Muscle of leg (tissue), 16 donors: ENCODE measurements at places on chromosomes 2 and 18. TPM values are rescaled to one million over a fixed set of nuclear protein-coding genes. Genes with fewer than 3 reads are reported as not detected.

- no peak for DNase-seq
These were observed 181.9 kb downstream of the MEMO1 start for GRCh38 chr2:31828891-31829290.

- DNase-seq, result peak; percentile 27
These were observed 209.3 kb downstream of the EIPR1 start for GRCh38 chr2:3168230-3168891.

Gene KIAA2012
- 0.14 TPM for polyA plus RNA-seq

GRCh38 chr18:61946449-61946848 is 53.6 kb upstream of the RNF152 start:
- peak; percentile 43 for DNase-seq

DNA sequence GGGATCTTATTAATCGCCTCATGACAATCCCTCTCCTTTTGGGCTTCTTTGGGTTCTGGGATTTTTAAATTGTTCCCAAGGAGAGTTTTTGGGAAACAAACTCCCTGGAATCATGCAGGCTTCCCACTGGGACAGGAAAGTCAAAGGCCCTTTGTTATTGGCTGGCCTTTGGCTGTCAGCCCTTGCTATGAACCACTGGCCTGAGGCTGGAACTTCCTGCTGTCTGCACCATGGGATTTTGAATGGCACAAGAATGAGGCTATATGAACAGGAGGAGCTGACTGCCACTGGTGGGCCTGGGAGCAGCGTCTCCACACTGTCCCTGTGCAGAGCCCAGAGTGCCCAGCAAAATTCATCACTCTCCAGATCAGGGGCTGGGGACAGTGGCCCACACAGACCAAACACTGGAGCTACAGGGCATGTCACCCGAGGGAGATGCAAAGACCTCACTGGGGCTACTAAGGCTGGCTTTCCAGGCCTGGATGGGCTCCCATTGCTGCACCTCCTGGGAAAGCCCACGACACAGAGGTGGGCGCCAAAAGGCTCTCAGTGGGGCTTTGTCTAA is 35.7 kb downstream of the STEAP3 start:
- no peak for DNase-seq

DNA sequence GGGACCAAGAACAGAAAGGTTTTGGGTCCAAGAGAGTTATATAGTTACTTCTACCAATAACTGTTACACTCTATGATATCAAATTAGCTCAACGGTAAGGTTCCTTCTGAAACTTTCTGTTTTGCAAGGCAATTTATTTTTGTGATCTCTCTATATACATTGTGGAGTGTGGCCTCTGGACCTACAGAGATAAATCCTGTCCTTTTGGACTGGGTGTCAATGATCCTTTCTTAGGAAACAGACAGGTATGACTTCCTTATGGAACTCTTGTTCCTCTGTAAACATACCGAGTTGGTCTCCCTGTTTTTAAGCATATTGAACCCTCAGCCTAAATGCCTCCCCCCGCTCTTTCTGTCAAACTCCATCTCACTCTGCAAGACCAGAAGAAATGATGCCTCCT is 1117.8 kb downstream of the BCL11A start:
- no peak for DNase-seq

DNA sequence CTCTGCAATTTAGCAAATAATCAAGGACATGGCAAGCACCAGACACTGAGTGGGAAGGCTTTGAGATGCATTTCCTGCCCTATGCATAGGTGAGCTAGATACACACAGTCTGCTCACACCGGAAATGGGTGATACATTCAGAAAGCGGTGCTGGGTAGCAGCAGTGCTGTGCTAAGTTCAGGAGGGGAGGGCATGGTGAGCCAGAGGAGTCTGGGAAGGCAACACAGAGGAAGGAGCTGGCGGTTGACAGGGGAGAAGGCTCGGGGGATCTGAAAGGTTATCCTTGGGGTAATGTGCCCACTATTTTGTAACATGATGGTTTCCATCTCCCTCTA is 57.4 kb upstream of the EPAS1 start:
- DNase-seq, result no peak

Gene PRSS56
- polyA plus RNA-seq, result 1.9 TPM

- no peak for DNase-seq
These were observed 47.8 kb downstream of the HK2 start for GRCh38 chr2:74881626-74882298.

GRCh38 chr2:184598316-184599053 is at the start of gene ZNF804A:
TSS of gene ZNF804A (plus strand) at chr2:184598529. CDS start at chr2:184598960, 431 bp downstream.
- DNase-seq, result peak; percentile 74

GRCh38 chr18:69935319-69936190 is 12.1 kb downstream of the CD226 start:
- no peak for DNase-seq
